ENCODE measurements at places on chromosomes 2 and 18.

DNA sequence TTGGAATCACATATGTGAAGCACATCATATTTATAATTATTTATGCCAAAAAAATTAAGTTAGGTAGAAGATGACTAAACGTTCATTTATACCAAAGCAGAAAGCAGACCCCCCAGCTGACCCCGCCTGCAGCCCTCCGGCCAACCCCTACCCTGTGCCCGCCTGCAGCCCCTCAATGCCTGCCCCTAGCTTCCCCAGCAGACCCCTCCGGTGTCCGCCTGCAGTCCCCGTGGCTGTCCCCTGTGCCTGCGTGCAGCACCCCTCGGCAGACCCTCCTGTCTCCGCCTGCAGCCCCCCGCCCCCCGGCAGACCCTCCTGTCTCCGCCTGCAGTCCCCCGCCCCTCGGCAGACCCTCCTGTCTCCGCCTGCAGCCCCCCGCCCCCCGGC lies 136.2 kb downstream of the NFATC1 start:
- no peak for DNase-seq

GRCh38 chr2:70657246-70657645 lies 103.6 kb upstream of the TGFA start:
- peak; percentile 28 for DNase-seq

- no peak for DNase-seq
These were observed 24.3 kb downstream of the DLGAP1 start for GRCh38 chr18:4430836-4431235.

GRCh38 chr2:234496835-234497593 lies at the start of gene ARL4C:
Gene ARL4C, minus strand, starts transcription at chr2:234497081. Its CDS starts 495 bp downstream, at chr2:234496586.
- DNase-seq: peak; percentile 81

DNA sequence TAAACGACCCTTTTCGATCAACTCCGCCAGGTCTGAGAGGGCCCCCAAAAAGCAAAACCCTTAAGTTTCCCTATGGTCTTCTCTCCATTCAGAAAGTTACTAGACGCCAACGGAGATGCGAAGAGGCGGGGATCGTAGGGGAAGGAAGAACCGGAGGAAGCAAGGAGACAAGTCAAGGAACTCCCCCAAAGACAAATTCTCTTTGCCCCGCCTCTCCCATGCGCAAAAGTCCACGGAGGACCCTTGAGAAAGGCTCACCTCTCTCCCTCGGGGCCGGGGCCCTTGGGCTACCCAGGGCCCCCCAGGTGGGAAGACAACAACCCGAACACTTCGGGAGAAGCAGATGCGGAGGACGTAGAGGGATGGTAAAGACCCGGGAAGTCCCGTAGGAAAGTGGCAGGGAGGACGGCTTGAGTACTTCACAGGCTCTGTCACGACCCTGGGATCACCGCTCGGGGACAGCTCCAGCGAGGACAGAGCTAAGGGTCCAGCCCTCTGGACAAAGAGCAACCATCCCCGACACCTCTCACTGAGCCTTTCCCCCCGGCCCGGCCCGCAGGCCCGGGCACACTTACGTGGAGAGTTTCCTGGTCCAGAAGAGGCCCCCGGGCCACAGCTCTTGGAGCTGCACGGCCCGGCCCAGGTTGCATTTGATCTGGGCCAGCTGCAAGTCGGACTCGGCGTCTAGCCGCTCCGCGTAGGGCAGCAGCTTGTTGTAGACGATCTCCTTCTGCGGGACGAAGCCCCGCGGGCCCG lies 647 bp downstream of the PSME4 start:
- DNase-seq: peak; percentile 37

DNA sequence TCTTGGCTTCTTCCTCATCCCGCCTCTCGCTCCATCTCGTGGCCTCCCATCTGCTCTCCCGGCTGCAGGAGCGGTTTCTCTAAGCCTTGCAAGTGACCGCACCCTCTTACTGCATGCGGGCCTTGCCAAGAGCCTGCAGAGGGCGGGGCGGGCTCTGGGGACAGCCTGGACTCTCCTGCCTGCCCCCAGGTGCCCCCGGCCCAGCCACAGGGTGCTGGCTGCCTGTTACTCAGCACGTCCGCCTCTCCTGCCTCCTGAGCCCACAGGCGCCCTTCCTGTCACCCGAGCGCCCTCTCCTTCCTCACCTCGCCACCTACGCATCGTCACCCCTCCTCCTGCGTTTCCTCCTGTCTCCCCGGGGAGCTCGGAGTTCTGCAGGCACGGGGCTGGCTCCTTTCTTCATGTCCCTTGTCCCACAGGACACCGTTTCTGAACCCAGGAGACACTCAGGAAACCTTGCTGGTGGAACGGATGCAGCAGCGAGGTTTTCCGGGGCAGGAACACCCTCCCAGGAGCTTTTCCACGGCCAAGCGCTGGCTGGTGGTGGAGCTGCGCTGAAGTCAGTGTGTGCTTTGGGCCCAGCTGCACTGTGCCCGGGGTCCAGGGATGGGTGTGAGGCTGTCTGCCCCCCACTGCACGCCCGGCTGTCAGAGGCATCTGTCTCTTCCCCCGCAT lies 28.5 kb downstream of the HPCAL1 start:
- DNase-seq: peak; percentile 69

DNA sequence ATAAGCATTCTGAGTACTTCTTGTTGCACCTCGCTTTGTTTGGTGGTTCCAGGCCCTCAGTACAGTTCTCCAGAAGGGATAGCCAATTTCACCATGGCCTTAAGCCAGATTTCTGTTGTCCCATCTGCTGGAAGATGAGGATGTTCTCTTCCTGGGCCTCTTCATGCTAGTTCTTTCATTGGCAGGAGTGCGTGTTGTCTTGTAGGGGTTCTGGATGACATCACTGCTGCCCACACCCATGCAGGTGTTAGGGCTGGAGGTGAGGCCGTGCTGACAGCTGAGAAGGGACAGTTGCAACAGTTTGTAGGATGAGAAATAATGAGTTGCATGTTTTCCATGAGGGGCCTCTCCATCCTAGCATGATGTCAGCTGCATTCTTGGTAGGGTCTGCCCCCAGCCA lies 142.9 kb downstream of the LDLRAD4 start:
- no peak for DNase-seq

GRCh38 chr2:25988134-25988533 lies 5.8 kb upstream of the KIF3C start:
- DNase-seq: no peak

DNA sequence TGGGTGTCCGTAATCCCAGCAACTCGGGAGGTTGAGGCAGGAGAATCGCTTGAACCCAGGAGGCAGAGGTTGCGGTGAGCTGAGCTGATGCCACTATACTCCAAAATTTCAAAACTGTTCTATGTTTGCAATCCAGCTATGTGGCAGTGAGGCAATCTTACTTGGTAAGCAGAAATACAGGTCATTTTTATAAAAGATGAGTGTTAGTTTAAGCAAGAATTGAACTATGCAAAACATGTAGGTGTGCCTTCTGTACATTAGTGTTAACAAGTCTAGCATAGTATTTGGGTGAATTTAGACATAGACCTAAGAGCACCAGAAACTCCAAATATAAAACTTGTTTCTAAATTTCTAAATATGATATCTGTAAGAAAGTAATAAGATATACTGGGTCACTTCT lies 7.2 kb downstream of the DSC1 start:
- no peak for DNase-seq

- DNase-seq: no peak
These were observed 27.6 kb upstream of the GNAL start for GRCh38 chr18:11661430-11661829.

DNA sequence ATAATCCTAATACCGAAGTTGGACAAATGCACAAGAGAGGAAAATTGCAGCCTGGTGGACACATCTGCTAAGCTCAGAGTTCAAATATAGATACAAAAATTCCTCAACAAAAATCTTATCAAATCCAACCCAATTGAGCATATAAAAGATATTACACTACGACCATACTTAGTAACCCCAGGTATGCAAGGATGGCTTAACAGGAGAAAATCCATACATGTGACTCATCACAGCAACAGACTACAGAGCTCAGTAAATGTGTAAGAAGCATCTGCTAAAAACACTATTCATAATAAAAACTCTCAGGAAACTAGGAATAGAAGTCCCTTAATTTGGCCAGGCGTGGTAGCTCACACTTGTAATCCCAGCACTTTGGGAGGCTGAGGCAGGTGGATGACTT lies 28.3 kb downstream of the HS6ST1 start:
- DNase-seq: no peak

- DNase-seq: no peak
These were observed 1696.3 kb upstream of the TMEFF2 start for GRCh38 chr2:193891023-193891422.

DNA sequence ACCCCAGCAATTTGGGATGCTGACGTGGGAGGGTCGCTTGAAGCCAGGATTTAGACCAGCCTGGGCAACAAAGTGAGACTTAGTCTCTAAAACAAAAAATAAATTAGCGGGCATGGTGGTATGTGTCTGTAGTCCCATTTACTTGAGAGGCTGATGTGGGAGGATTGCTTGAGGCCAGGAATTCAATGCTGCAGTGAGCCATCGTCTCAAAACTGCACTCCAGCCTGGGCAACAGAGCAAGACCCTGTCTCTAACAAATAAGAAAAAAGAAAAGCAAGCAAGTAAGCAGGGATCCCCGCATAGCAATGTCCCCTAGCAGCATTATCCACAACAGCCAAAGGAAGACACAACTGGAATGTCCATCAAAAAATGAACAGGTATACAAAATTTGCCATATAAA lies 3.4 kb downstream of the TXNL1 start:
- no peak for DNase-seq

GRCh38 chr2:99084256-99084655 lies 57.3 kb upstream of the C2orf15 start:
- DNase-seq: peak; percentile 28

DNA sequence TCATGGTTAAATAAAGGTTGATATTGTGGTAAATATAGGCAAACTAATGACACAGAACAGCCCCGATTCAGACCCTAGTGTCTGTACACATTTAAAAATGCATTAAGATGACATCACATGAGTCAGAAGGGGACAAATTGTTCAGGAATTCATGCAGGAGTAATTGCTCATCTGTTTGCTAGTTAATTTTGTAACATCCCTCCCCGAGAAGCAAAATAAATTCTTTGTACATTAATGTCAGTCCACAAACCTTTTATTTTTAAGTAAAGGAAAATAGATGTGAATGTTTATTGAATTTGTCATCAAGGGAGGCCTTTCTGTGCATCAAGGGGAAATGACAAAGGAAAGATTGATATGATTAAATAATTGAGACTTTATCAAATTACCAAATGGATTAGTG lies 69.9 kb downstream of the SH3BP4 start:
- DNase-seq: no peak

GRCh38 chr2:195608768-195609454 lies 48.1 kb upstream of the SLC39A10 start:
- DNase-seq: no peak

GRCh38 chr2:236861944-236862343 lies 223.7 kb upstream of the COPS8 start:
- no peak for DNase-seq

GRCh38 chr18:44859751-44860439 lies 179.2 kb downstream of the SETBP1 start:
- DNase-seq: no peak
